ENCODE measurements at places on chromosomes 16 and 17.

- H3K4me3 ChIP-seq = no peak overlapping the region
- H3K27me3 ChIP-seq = no peaks in the 10 kb centered on the region
- DNase-seq = no peak
- H3K27ac ChIP-seq = no peak overlapping the region
Observed at GRCh38 chr16:48507391-48507790, 102.6 kb downstream of the N4BP1 start.

DNA sequence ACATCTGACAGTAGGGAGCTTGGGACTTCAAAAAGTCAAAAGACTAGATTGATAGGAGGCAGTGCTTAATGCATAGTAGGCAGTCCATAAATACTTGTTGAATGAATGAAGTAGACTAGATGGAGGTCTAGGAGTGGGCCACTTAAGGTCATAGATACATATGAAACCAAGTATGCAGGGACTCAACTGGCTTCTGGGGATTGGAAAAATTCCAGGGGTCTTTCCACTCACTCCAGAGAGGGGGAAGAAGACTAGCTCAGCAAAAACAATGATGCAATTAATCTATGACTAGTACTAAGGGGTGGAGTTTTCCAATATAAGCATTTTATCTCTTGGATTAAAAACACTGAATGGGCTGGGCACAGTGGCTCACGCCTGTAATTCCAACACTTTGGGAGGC, 298.3 kb upstream of the XYLT1 start:
- peak overlapping the region; percentile 60 for H3K27ac ChIP-seq
- no peaks in the 10 kb centered on the region for H3K27me3 ChIP-seq
- no peak overlapping the region for H3K4me3 ChIP-seq
- H3K4me1 ChIP-seq = peaks cover 19% of the 10 kb centered on the region
- DNase-seq = no peak
- no peaks in the 10 kb centered on the region for H3K36me3 ChIP-seq

DNA sequence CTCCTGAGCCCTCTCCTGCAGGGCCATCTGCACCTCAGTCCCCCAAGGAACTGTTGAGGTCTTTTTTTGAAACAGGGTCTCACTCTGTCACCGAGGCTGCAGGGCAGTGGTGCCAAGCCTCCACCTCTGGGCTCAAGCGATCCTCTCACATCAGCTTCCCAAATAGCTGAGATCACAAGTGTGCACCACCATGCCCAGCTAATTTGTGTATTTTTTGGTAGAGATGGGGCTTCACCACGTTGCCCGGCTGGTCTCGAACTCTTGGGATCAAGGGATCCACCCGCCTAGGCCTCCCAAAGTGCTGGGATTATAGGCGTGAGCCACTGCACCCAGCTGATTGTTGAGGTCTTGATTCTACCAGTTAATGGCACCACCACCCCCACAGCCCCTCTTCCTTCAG, 27.9 kb upstream of the ENDOV start:
- H3K27ac ChIP-seq = no peak overlapping the region
- DNase-seq = no peak
- H3K36me3 ChIP-seq = peaks cover 100% of the 10 kb centered on the region
- H3K4me1 ChIP-seq = no peaks in the 10 kb centered on the region

DNA sequence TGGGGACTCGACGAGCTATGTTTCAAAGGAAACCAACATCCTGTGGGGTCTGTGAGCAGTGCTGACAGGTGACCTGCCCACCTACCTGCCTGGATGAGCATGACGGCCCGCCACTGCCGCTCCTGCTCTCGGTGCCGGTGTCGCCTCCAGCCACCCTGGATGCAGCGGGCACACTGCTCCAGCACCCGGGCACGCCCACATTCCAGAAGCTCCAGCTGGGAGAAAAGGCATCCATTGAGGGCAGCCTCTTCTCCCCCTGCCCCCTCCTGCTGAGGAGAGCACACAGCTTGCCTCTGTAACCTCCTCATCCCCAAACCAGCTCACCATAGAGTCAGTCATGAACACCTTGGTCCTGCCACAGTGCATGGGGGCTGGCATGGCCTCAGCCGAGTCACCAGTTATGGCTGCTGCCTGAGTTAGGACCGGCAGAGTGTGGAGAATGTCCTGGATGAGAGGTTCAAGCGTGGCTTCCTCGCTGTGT, 14.3 kb downstream of the ZNHIT3 start:
- H3K4me1 ChIP-seq = no peaks in the 10 kb centered on the region
- no peak for DNase-seq
- peaks cover 84% of the 10 kb centered on the region for H3K36me3 ChIP-seq
- H3K27me3 ChIP-seq = no peaks in the 10 kb centered on the region

DNA sequence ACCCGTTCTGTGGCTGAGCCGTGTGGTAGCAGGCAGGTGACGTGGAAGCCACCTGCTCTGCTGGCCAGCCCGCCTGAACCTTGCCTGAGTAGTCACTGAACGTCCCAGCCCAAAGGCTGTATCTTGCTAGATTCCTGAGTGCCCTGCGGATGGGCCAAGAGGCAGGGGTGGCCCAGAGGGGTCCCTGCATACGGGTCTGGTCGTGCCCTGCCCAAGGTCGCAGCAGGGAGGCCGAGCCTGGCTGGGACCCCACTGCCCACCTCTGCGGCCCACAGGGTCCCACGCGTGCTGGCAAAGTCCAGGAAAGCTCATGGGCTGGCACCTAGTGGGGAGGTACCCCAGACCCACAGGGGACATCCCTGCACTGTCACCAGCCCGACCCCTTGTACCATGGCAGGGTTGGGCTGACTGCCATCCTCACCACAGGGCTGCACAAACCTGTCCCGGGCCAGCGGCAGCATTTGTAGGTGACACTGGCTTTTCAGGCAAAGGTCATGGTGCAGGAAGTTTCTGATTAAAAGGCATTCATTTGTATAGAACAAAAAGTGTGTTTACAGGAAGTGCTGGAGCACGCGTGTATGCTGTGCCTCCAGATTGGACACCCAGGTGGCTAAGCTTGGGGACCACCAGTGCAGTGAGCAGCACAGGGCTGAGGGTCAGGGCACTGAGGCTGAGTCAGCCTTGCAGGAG, 45.1 kb upstream of the ZC3H18 start:
- H3K27ac ChIP-seq = no peak overlapping the region
- H3K4me1 ChIP-seq = no peaks in the 10 kb centered on the region
- H3K4me3 ChIP-seq = no peak overlapping the region
- no peaks in the 10 kb centered on the region for H3K27me3 ChIP-seq
- H3K36me3 ChIP-seq = no peaks in the 10 kb centered on the region
- DNase-seq = no peak
